Activated T-helper 1 cell treated with anti-CD3 and anti-CD28 coated beads, Interleukin-12 subunit alpha, Interleukin-12 subunit beta, Interleukin-2, Interleukin-4 antibody, amounts not matched to agents 30 ng/mL and 10 ng/mL and 1 ng/mL, durations not matched to agents 14 hours and 24 hours and 36 hours (primary cell): ENCODE measurements at places on chromosomes 12 and 14. TPM values are rescaled to one million over a fixed set of nuclear protein-coding genes. Genes with fewer than 3 reads are reported as not detected.

FLVCR2 gene
- 2.5 and 2.9 TPM in 2 replicates for total RNA-seq

MYF6 gene
- not detected in 2 replicates for total RNA-seq

SSPN gene
- total RNA-seq: not detected in 2 replicates

SEC23A gene
- 61.2 and 72.0 TPM in 2 replicates for total RNA-seq

FOS gene
- 40.9 and 41.9 TPM in 2 replicates for total RNA-seq

CHGA gene
- not detected in 2 replicates for total RNA-seq

DNM1L gene
- 87.0 and 91.9 TPM in 2 replicates for total RNA-seq

CIROP gene
- not detected in 2 replicates for total RNA-seq

HOXC12 gene
- not detected in 2 replicates for total RNA-seq

IAPP gene
- not detected in 2 replicates for total RNA-seq

EXOC3L4 gene
- not detected in 2 replicates for total RNA-seq

BMAL2 gene
- 57.2 and 58.0 TPM in 2 replicates for total RNA-seq

KRT8 gene
- total RNA-seq: 0.23 TPM in 1 of 2 replicates, not detected in the other

CAPRIN2 gene
- 9.1 and 9.4 TPM in 2 replicates for total RNA-seq

BDKRB1 gene
- not detected in 2 replicates for total RNA-seq

HOXC6 gene
- total RNA-seq: not detected in 2 replicates

ZNF891 gene
- total RNA-seq: 2.3 and 2.4 TPM in 2 replicates

ANO2 gene
- not detected in 2 replicates for total RNA-seq

RASSF9 gene
- not detected in 2 replicates for total RNA-seq

TMEM30B gene
- 0.26 and 0.56 TPM in 2 replicates for total RNA-seq

TPH2 gene
- total RNA-seq: not detected in 2 replicates

CLEC4A gene
- total RNA-seq: 0.26 and 1.3 TPM in 2 replicates

MBIP gene
- 29.4 and 33.4 TPM in 2 replicates for total RNA-seq

RTN1 gene
- not detected in 2 replicates for total RNA-seq

DPPA3 gene
- not detected in 2 replicates for total RNA-seq

TMEM116 gene
- total RNA-seq: 10.6 and 11.0 TPM in 2 replicates

KRT80 gene
- total RNA-seq: not detected in 2 replicates

MEG3 gene
- total RNA-seq: not detected in 2 replicates

GALNT8 gene
- total RNA-seq: 0.39 and 2.1 TPM in 2 replicates
